Brain (organoid and tissue), 16 donors: ENCODE measurements at places on chromosomes 5 and 9. TPM values are rescaled to one million over a fixed set of nuclear protein-coding genes. Genes with fewer than 3 reads are reported as not detected.

TXNDC8 gene
- polyA plus RNA-seq = not detected

PCDHB8 gene
- polyA plus RNA-seq = 5.9 TPM

POU5F2 gene
- not detected for polyA plus RNA-seq

ZNF79 gene
- 6.6 TPM for polyA plus RNA-seq
